COR-L47 (cell line): ENCODE measurements at places on chromosomes 1 and 21.
A peak's percentile ranks its signal among the peaks of the same experiment; 100 is the strongest.

DNA sequence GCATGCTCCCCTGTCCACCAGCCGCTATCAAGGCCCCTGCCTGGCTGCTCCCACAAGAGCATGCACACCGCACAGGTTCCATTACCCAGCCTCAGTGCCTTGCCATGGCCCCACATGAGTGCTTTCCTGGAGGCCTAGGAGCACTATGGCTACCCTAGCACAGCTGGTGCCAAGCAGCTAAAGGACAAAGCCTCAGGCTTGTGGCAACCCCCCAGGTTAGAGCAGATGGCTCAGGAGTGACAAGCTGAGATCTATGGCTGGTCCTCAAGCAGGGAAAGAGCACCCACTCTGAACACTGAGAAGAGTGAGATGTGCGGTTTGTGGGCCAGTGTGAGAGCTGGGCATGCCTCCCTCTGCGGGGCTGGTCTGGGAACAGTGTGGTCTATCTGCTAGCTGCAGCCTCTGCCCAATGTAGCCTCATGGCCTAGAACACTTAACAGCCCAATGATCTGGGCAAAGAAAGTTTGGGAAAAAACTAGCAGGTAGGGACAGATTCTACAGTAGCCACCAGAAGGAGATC, 129.8 kb downstream of the VAV3 start:
- no peak for DNase-seq

DNA sequence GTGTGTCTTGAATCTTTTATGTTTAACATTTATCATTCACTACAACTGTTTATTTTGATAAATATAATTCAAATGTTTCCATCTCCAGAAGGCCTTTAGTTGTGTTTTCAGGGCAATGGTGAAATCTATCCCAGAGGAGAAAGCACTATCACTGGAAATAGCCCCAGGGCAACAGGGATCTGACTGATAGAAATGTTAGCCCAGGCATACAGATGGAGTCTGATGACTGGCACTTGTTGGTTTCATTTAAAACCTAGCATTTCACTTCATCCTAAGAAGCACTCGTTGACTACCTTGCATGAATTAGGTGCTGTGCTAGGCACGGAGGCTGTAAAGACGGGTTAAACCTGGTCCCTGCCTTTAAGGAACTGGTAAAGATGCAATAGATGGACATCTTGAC, 103.1 kb downstream of the C1orf21 start:
- no peak for DNase-seq

GRCh38 chr21:35050348-35051286, 1.5 kb upstream of the RUNX1 start:
- DNase-seq: no peak

DNA sequence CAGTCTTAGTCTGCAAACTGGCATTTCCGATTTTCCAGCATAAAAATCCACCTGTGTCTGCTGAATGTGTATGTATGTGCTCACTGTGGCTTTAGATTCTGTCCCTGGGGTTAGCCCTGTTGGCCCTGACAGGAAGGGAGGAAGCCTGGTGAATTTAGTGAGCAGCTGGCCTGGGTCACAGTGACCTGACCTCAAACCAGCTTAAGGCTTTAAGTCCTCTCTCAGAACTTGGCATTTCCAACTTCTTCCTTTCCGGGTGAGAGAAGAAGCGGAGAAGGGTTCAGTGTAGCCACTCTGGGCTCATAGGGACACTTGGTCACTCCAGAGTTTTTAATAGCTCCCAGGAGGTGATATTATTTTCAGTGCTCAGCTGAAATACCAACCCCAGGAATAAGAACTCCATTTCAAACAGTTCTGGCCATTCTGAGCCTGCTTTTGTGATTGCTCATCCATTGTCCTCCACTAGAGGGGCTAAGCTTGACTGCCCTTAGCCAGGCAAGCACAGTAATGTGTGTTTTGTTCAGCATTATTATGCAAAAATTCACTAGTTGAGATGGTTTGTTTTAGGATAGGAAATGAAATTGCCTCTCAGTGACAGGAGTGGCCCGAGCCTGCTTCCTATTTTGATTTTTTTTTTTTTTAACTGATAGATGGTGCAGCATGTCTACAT, 2.5 kb upstream of the OLFML3 start:
- DNase-seq: no peak

GRCh38 chr1:17507915-17508314, 31.6 kb upstream of the ARHGEF10L start:
- DNase-seq: no peak

DNA sequence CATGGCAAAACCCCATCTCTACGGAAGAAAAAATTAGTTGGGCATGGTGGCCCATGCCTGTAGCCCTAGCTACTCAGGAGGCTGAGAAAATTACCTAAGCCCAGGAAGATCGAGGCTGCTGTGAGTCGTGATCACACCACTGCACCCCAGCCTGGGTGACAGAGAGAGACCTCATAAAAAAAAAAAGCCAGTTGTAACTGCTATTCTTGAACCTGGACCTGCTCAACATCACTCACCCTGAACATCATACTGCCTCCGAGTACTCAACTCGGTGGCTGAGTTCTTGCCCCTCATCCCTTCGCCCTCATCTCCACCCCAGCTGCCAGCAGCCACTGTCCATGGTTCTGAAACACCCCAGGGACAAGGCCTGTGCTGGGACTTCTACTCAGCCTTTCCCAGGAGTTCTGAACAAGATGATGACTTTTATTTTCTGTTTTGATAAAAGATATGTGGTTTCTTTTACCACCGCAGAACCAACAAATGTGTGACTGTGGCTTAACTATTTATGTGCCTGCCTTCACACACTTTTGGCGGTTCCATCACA, 5.4 kb upstream of the DISP3 start:
- DNase-seq: no peak

GRCh38 chr1:67651031-67651430, 34.0 kb upstream of the GADD45A start:
- no peak for DNase-seq

DNA sequence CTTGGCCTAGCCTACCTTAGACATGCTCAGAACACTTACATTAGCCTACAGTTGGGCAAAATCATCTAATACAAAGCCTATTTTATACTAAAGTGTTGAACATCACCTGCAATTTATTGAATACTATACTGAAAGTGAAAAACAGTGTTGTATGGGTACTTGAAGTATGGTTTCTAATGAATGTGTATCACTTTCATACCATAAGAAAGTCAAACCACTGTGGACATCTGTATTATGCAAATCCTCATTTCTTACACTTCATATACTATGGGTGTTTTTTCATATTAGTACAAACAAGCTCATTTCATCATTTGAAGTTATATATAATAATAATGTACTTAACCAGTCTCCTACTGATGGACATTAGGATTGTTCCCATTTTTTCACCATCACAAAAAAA, 41.2 kb downstream of the TDRD5 start:
- DNase-seq: no peak

DNA sequence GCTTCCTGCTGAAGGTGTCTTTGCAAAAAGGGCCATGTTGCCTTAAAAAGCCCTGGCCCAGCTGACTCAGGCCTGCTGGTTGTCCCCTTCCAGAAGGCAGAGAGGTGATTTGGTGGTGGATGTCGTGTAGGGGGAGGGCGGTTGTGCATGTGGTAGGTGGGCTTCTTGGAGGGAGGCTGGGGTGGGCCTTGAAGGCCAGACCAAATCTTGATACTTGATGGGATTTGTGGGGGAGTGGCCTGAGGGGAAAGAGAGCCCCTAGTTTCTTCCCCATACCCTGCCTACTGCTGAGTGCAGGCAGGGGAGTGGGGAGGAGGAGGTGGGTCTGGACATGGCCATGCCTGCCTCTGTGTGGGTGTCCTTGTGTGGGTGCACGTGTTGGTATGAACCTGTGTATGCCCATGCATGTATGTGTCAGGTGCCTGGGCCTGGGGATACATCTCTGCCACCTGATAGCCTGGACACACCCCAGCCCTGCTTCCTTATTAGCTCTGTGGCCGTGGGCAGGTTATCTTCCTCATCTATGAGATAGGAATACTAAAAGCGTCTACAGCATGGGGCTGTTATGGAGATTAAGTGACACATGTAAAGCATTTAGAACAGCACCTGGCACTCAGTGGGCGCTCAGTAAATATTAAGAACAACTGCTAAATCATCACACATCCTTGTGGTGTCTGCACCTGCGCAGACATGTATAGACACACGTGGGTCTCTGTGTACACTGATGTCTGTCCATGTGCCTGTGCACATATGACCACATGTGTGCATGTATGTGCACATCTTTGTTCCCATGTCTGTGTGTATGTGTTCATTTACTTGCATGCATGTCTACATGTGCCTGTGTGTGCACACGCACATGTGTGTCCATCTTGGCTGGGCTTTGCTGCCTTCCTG, 17.0 kb downstream of the FAM151A start:
- peak; percentile 62 for DNase-seq

DNA sequence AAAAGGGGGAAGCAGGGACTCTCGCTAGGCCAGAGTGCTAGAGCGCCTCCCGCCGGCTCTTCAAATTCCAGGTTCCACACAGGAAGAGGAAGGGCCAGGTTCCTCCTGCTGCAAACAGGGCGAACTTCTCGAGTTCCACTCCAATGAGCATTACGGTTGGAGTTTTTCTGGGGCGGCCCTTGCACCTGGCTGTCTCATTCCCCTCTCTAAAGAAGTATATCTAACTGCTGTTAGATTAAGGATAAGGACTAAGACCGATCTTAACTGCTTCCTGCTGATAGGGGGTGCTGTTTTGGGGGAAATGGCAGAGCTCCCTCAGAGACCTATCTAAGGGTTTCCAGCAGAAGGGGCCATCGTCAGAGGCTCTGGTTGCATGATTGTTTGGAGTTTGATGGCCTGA, 138.0 kb downstream of the RABGAP1L start:
- DNase-seq: no peak

- no peak for DNase-seq
Observed at GRCh38 chr21:42108554-42109340, 37.6 kb downstream of the UMODL1 start.

DNA sequence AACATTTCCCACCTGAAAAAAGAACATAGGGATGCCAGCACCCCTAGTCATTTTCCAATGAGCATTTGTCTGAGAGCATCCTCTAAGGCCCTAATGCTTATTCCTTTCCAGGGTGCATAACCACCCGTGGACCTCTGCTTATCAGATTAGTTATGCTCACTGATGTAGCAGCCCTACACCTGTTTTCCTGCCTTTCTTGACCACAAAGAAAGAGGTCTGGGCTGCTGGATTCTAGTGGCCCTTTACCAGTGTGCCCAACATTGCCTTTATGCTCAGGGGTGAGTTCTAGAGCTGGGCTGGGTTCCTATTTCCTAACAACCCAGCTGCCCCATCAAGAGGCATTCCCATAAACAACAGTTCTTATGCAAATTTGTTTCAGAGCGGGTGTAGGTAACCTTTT, 20.3 kb upstream of the PM20D1 start:
- DNase-seq: no peak

- DNase-seq: no peak
Observed at GRCh38 chr1:30068787-30069472, 654.5 kb downstream of the MATN1 start.

DNA sequence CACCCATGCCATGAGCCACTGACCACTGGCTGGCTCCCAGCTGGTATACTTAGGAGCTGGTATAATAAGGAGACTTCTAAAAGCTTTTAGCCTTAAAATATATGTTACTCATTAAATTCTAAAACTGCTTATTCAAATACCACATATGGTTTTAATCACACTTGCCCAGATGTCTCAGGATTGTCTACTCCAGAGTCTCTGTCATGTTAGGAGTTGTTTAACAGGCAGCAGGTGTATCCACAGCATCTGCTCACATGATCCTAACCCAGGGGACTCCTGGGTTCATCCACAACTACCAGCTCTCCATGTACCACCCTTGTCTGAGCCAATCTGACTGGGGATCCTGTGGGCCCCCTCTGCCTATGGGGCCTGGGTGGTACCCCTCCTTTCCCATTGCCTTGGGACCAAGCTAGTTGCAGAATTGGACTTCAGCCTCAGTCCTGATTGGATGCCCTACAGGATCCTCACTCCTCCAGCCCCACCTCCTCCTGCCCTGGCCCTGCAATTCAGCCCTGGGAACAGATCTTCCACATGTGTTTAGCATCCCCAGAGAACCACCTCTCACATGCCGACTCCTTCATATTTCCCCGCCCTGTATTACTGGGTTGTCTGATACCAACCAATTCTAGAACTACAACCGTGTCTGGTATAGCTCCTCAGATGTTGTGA, 61.3 kb downstream of the BCAR3 start:
- no peak for DNase-seq

DNA sequence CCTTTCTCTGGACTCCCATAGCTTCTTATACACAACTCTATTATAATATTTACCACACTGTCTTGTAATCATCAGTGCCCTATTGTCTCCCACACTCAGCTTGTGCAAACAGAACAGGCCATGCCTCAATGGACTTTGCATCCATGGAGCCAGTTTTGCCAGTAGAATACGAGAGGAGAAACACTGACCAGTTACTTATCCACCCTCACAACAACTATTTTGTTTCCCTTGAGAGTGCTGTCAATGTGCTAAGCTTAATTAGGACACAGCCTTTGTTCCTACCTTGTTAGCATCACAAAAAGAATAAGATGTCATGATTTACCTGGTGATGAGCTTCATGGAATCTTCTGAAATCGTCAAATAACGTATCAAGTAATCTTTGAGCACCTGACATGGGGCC, 18.1 kb upstream of the LRRC52 start:
- no peak for DNase-seq

- DNase-seq: no peak
Observed at GRCh38 chr1:205925736-205926135, 17.5 kb downstream of the SLC26A9 start.

DNA sequence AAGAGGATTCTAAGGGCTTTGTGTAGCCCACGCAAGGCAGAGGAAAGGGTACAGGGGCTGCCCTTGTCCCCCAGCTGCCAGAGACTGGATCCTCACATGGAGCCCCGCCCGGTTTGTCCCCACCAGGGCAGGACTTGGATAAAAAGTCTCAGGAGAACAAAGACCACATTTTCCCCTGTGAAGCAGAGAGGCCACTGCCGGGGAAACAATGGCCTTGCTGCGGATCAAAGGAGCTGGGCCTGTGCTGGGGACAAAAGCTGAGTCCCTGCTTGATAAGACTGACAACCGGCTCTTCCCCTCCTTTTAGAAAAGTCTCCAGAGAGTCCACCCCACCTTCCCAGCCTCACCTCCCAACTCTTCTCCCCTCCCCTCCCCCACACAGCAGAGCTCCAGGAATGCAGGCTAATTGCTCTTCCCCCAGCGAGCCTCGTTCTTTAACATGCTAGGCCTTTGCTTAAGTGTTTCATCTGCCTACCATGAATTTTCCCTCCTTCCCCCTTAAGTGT, 142.4 kb downstream of the PLPP3 start:
- no peak for DNase-seq

DNA sequence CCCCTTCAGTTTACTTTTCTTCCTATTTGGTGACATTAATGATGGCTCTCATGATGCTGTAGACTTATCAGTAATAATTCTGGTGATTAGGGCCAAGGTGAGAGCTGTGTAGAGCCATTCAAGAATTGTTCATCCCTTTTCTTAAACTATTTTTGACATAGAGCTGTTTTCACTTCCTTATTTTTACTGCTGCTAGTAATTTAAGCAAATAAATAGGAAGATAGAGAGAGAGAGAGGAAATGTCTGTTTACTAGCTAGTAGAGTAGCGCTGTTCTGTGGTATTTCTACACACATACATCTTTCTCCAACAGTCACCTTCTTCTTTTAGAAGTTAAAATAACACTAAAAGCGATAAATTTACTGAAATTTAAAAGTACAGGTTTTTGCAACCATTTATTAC, 678.0 kb upstream of the ZP4 start:
- DNase-seq: no peak

GRCh38 chr1:9882945-9883303, 27.1 kb downstream of the CTNNBIP1 start:
- DNase-seq: no peak
